ENCODE measurements at places on chromosomes 12 and 14.

- DNase-seq = no peak
These were observed 33.7 kb upstream of the A2M start for GRCh38 chr12:9149372-9149771.

DNA sequence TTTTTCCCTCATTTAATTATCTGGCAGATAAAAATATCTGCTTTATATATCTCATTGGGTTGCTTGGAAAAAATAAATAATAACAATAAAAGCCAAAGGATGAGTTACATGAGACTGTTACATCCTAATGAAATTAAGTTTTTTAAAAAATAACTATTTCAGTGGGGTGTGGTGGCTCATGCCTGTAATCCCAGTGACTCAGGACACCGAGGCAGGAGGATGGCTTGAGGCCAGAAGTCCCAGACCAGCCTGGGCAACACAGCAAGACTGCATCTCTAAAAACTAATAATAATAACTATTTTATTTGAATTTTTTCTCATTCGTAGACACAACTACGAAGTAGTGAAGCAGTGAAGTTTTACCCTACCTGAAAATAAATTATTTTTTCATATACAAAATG lies 103.3 kb downstream of the BCAT1 start:
- no peak for DNase-seq

DNA sequence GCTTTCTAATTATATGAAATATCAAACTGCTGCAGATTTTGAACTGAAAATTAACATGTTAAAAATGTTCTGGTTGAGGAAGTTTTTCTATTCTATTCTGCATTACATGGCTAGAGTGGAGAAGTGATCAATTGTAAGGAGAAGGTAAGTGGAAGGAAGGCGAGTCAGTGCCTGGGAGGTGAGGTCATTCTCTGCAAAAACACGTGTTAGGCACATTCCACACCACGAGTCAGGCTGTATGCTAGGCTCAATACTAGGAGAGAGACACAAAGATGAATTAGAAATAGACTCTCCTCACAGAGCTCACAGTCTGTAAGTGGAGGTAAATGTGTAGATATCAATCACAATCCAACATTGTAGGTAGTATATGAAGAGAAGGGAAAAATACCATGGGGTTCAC lies 194.1 kb downstream of the NOVA1 start:
- DNase-seq = no peak

DNA sequence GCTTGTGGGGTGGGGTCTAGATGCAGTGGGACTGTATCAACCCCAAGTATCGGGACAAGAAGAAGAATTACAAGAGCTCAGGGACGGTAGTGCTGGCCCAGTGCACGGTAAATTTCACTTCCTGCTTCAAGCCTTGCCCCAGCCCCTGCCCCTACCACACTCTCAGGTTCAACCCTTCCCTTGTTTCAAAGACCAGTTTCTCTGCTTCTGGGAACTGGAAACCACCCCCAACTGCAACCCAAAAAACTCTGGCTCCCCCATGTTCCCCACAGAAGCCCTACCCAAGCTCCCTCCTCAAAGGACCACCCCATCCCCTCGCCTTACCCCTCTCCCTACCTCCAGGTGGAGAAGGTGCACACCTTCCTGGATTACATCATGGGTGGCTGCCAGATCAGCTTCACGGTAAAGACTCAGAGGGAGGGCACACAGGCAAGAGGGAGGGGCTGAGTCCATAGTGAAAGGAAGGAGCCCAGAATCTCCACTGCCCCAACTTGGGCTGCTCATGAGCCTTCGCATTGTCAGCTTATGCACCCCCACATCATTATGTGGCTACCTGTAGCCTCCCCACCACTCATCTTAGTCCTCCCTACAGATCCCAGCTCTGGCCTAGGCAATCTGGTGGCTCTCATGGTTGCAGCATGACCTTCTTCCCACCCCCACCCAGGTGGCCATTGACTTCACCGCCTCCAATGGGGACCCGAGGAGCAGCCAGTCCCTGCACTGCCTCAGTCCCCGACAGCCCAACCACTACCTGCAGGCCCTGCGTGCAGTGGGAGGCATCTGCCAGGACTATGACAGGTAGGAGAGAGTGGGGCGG lies 4.3 kb downstream of the CPNE6 start:
- no peak for DNase-seq

DNA sequence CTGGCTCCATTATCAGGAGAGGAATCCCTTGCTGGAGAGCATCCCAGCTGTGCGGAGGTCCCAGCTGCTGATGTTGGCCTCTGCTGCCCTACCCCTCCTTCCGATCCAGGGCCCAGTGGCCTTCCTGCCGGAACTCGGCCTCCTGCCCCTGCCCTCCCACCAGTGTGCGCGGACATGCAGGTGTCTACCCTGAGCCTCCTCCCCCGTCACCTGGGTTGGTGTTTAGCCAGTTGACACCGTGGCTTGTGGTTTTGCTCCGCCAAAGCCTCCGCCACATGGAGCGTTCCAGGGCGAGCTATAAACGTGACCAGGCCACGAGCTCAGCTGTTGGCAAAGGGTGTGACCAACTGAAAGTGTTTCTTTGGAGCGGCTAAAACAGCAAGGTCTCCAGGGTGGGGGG lies 1104.3 kb downstream of the BCL11B start:
- DNase-seq = no peak

DNA sequence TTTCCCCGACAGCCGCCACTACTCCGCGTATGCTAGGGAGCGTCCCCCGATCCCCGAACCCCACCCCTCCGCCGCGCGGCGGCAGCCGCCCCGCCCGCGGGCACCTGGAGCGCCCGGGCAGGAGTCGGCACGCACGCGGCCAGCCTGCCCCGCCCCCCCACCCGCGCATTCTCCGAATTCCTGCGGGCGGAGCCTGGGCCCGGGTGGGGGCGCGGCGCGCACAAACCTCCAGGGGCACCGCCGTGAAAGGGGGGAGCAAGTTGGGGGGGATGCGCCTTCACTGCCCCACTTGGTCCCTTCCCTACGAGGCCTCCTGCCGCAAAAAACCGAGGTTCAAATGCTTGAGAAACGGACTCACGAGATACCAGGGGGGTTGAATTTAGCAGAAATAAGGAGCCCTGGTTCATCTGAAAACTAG lies 1.7 kb downstream of the AJUBA start:
- DNase-seq = no peak

DNA sequence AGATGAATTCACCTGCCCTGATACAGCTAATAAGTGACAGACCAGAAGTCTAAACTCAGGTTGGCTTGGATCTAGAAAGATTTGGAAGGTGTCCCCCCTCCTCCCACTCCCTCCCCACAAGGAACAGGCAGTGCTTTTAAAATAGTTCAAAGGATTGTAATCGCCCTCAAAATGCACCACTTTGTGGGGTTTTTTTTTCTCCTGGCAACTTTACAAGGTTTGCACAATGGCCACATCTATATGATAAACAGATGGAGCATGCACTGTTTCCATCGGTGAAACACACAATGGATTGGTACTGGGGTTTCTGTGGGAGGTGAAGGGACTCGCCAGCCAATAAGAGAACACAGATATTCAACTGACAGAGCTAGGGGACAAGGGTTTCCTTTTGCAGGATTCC lies 137.4 kb downstream of the LLPH start:
- no peak for DNase-seq

- no peak for DNase-seq
These were observed 365.6 kb downstream of the DPF3 start for GRCh38 chr14:72528059-72528862.

DNA sequence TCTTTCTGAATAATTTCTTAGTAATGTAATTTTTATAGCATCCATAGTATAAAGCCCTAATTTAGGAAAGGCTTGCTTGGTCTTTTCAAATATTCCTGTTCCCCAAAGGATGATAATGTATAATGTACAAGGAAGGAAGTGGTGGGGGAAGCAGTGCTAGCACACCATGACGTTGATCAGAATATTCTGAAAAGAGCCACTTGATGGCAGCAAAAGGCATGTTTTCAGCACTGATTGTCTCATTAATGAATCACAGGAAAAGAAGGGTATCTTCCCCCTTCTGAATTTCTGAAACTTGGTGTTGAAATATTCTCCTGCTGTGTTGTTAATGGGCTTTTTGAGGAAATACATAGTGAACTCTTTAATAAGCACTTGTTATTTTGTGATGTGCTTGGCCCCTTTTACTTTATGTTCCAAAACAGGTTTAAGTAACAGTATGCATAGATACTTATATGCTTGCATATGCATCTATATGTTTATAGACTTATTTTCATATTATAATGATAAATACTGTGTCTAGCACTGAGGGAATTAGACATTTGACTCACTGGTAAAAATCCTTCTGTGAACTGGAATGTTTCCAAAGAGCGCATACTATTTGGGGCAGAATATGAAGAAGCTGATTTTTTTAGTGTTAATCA lies 122.0 kb downstream of the TMEM117 start:
- no peak for DNase-seq

DNA sequence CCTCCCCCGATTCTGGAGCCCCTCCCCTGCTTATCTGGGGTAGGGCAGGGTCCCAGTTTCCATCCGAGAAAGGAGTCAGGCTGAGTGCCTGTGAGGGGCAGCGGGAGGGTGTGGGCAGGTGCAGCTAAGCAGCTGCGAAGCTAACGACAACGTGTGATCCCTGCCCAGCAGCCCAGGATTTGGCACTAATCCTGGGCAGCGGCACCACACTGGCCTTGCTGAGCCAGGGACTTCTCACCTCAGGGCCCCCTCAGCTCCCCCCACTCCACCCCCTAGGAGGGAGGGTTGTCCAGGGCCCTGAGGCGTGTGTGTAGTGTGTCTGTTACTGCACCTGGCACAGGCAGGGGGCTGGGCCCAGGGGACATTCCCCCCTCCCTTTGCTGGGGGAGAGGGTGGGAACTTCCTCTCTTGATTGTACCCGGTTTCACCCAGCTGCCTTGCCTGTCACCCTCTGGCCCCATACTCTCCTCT lies 1.8 kb downstream of the SMIM41 start:
- peak; percentile 23 for DNase-seq

DNA sequence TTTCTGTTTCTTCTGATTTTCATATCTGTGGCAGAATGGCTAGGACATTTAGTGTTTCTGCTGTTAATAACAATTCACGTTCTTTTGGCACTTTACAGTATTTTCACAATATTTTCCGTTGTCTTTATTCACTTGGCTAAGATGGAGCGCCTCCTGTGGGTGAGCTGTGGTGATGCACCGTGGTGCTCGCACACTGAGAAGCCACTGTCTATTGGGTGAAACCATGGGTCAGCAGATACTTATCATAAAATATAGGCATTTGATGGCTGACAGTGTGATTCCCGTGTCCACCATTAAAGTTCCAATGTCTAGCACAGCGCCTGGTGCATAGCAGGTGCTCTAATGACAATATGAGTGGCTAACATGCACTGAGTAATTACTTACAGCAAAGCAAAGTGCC lies 141.8 kb downstream of the VRK1 start:
- no peak for DNase-seq

GRCh38 chr12:120366341-120366705 lies 2.6 kb downstream of the MSI1 start:
- no peak for DNase-seq

DNA sequence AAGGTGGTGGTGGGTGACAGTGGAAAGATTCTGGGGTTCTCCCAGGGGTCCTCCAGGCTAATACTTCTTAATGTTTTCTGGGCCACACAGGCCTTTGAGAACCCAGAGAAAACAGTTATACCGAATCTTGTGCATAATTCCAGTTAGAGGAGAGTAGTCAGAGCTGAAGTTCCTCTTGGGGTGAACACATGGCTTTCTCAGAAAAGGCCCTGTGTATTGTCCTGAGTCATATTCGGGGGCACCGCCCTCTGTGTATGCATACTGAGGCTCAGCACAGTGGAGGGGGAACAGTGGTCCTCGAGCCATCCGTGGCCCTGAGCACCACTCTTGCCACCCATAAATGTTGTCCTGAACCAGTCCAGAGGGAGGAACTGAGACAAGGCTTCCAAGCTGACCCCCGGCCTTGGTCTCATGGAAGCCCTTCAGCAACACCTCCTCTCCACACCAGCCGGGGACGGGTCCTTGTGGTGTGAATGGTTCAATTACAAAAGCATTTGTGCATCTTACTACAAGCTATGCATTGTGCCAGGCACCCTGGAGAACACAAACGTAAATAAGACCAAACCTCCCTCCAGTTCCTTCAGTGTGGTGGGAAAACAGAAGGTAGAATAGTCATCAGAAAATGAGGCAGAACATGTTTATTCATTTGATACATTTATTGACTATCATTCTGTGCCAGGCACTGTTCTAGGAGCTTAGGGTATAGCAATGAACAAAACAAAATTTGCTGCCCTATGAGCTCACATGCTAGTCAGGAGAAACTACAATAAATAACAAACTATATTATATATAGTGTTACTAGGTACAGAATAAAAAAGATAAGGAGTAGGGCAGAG lies 9.9 kb downstream of the DHRS2 start:
- no peak for DNase-seq

DNA sequence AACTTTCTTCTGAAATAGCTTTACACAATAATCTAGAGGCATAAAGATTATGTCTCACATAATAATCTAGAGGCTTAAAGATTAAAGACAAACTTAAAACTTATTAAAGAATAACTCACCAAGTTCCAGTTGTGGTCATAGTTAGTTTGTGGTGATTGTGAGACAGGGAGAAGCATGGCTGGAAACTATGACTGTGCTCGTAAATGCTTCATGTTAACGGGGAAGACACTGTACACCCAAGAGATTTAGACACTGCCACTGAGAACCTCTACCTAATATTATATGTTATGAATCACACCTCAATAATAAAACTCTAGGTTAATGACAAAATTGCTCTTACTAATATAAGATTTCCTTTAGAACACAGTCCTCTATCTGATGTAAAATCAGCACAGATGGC lies 541.6 kb downstream of the TMEM121 start:
- no peak for DNase-seq

DNA sequence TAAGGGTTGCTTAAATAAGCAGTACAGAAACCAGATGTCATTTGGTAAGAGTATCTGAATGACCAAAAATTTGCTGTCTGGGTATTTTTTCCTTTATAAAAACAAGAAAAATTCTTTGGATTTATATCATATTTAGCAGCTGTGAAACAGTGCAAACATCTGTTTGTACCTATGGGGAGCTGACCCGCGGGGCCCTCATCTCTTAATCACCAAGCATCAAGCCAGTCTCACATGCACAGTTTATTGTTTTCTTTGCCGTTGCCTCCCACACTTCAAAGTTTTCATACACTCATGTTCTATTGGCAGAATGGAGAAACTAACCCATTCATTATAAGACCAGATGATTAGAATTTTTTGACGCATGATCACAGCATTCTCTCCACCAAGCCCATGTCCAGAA lies 142.2 kb downstream of the BMP4 start:
- DNase-seq = no peak

DNA sequence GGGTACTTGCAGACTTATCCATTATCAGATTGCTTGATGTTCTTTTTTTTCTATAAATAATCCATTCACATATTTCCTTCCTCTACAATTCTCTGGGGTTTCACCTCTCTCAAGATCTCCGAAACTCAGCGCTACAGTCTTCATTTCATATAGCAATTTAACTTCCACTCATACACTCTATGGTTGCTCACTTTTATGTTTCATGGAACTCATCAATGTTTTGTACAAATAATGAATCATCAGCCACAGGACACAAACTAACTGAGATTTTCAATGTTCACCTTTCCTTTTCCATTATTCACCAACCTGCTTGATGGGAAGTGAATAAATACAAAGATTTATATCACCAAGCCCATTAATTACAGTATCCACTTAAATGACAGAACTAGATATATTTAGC lies 534.7 kb downstream of the LRFN5 start:
- no peak for DNase-seq
